ENCODE measurements at places on chromosomes 3 and 15. TPM values are rescaled to one million over a fixed set of nuclear protein-coding genes. Genes with fewer than 3 reads are reported as not detected.
A peak's percentile ranks its signal among the peaks of the same experiment; 100 is the strongest.

DNA sequence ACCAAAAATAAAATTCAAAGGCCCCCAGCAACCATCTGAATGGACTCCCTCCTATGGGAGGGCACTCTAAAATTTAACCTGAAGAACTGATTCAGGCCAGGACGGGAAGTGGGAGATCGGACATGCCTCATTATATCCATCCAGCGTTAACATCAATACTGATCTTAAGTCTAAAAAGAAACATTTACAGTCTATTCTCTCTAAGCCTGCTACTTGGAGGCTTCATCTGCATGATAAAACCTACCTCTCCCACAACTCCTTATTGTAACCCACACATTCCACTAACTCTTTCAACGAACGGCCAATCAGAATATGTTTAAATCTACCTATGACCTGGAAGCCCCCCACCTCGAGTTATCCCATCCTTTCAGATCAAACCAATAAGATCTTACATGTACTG is 68.4 kb downstream of the HERC1 start:
- no peaks in the 10 kb centered on the region for H3K27me3 ChIP-seq
- no peak for DNase-seq
- H3K4me1 ChIP-seq: peaks cover 11% of the 10 kb centered on the region
- no peak overlapping the region for H3K27ac ChIP-seq

GRCh38 chr3:151871639-151872468 is 1.6 kb upstream of the SUCNR1 start:
- H3K27ac ChIP-seq: no peak overlapping the region
- no peak for DNase-seq
- H3K27me3 ChIP-seq: no peaks in the 10 kb centered on the region
- H3K4me1 ChIP-seq: peaks cover 8% of the 10 kb centered on the region

GRCh38 chr15:23663232-23663631 is 15.6 kb upstream of the MAGEL2 start:
- no peak overlapping the region for H3K4me3 ChIP-seq
- no peaks in the 10 kb centered on the region for H3K36me3 ChIP-seq
- H3K4me1 ChIP-seq: no peaks in the 10 kb centered on the region
- DNase-seq: no peak
- no peak overlapping the region for H3K27ac ChIP-seq
- H3K27me3 ChIP-seq: no peaks in the 10 kb centered on the region

- H3K27me3 ChIP-seq: no peaks in the 10 kb centered on the region
- H3K27ac ChIP-seq: no peak overlapping the region
Observed at GRCh38 chr3:88986834-88987233, 120.6 kb upstream of the EPHA3 start.

DNA sequence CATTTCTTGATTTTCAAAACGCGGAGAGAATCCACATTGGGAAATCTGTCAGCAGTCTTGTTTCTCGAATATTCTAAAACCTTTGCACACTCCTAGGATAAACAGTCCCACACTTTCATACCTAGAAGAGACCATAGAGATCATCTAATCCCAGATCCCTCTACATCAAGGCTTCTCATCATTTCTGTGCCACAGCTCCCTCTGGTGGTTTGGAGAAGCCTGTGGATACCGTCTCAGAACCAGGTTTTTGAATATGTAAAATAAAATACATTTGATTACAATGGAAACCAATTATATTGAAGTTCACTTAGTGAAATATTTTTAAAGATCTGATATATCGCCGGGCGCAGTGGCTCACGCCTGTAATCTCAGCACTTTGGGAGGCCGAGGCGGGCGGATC is 211.9 kb upstream of the GOLGA6L4 start:
- no peaks in the 10 kb centered on the region for H3K27me3 ChIP-seq
- peak; percentile 31 for DNase-seq
- no peak overlapping the region for H3K27ac ChIP-seq

DNA sequence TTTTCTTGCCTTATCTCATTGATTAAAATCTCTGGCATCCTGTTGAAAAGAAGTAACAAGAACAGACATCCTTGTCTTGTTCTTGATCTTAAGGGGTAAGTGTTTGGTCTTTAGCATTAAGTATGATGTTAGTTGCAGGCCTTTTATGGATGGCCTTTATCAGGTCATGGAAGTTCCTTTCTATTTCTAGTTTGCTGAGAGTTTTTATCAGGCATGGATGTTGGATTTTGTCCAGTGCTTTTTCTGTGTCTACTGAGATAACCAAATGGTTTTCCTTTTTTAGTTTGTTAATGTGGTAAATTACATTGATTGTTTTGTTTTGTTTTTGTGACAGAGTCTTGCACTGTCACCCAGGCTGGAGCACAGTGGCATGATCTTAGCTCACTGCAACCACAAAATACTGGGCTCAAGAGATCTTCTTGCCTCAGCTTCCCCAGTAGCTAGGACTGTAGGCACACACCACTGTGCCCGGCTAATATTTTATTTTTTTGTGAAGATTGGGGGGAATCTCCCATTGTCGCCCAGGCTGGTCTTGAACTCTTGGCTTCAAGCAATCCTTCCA is 26.3 kb downstream of the MRAS start:
- no peak overlapping the region for H3K4me3 ChIP-seq
- DNase-seq: no peak
- no peaks in the 10 kb centered on the region for H3K4me1 ChIP-seq
- H3K27ac ChIP-seq: no peak overlapping the region
- no peaks in the 10 kb centered on the region for H3K27me3 ChIP-seq

The IREB2 gene
- 18.2 TPM for total RNA-seq

The LYZL4 gene
- not detected for total RNA-seq

The SCG5 gene
- total RNA-seq: 74.0 TPM

Data from pancreas (tissue), 10 donors.